Activated CD8-positive, alpha-beta memory T cell treated with anti-CD3 and anti-CD28 coated beads, Interleukin-2, amount 10 ng/mL, durations not matched to agents 7 days and 5 days (primary cell): ENCODE measurements at places on chromosomes 2 and 18. TPM values are rescaled to one million over a fixed set of nuclear protein-coding genes. Genes with fewer than 3 reads are reported as not detected.

ASB18 gene
- total RNA-seq, result not detected

- no peak for DNase-seq
These were observed 11.9 kb upstream of the B3GNT7 start for GRCh38 chr2:231383416-231384108.

DNA sequence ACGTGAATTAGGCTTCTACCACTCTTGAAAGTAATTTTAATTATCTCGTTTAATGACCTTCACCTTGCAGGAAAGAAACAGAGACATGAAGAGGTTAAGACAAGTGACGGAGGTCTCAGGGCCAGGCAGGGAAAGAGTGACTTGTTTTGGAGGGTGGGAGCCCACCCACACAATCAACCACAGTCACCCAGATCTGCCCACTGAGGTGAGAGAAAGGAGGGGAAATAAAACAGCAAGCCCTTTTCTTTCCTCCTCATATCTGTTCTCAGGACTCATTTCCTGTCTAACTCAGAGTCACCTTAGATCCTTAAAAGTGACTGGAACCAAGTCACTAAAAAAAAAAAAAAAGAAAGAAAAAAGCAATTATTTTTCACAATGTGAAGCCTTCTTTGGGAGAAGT is 26.8 kb downstream of the ATP8B1 start:
- DNase-seq, result no peak

DNA sequence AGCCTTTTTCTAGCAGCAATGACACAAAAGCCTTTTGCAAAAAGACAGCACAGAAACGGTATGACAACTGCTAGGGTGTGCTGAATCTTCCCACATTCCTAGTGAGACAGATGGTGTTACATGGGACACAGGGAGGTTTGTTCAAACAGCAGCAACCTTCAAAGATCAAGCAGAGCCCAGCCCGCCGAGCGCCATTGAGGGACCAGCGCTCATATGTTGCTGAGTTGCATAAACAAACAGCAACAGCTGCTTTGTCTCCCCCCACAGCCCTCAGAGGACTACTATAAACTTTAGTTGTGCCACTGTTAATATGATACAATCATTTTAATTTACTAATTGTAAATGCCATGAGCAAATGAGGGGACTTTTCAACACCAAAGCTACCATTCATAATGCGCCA is 117.7 kb downstream of the ZEB2 start:
- no peak for DNase-seq

DNA sequence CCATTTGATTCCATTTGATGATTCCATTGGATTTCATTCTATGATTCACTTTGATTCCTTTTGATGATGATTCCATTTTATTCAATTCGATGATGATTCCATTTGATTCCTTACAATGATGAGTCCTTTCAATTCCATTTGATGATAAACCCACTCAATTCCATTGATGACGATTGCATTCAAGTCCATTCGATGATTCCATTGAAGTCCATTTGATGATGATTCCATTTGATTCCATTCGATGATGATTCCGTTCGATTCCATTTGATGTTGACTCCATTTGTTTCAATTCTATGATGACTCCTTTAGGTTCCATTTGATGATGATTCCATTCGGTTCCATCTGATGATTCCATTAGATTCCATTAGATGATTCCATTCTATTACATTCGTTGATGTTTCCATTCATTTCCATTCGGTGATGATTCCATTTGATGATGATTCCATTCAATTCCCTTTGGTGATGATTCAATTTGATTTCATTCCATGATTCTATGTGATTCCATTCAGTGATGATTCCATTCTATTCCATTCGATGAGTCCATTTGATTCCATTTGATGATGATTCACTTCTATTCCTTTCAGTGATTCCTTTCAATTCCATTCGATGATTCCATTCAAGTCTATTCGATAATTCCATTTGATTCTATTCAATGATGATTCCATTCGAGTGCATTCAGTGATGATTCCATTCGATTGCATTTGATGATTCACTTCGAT is 1106.0 kb downstream of the RPIA start:
- DNase-seq, result no peak

- no peak for DNase-seq
These were observed 171.9 kb upstream of the GATA6 start for GRCh38 chr18:21997207-21998143.
